ENCODE measurements at places on chromosomes 3 and 15. TPM values are rescaled to one million over a fixed set of nuclear protein-coding genes. Genes with fewer than 3 reads are reported as not detected.

- no peak for DNase-seq
These were observed 428.1 kb downstream of the ROBO2 start for GRCh38 chr3:77467702-77468625.

DNA sequence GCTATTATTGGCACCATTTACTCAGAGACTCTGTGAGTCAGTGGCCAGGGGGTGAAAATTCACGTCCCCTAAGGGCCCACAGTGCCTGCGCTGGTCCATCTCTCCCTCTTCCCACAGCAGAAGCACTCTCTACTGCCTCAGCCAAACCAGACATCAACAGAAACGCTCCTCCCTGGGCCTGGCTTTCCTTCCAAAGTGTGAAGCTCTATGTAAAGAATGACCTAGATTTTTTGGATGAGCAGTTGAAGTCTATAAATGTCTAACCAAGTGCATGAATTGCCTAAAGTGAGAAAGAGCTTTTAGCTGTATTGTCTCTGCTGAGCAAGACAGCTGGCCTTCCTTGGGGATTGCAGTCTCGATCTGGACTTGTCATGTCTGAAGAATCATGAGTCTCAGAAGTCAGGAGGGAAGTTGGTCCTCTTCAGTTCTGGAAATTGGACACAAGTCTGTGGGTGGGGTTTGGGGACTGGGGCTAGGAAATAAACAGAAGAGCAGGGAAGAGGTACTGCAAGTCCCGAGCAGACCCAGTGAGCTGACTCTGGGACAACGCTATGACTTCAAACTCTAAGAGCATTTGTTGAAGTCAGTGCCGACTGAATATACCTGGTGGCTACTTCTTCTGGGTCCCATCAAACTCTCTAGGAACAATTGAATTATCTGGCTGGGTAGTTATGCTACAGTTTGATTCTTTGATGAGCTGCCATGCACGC lies 29.0 kb downstream of the RASGRP1 start:
- DNase-seq: no peak

DNA sequence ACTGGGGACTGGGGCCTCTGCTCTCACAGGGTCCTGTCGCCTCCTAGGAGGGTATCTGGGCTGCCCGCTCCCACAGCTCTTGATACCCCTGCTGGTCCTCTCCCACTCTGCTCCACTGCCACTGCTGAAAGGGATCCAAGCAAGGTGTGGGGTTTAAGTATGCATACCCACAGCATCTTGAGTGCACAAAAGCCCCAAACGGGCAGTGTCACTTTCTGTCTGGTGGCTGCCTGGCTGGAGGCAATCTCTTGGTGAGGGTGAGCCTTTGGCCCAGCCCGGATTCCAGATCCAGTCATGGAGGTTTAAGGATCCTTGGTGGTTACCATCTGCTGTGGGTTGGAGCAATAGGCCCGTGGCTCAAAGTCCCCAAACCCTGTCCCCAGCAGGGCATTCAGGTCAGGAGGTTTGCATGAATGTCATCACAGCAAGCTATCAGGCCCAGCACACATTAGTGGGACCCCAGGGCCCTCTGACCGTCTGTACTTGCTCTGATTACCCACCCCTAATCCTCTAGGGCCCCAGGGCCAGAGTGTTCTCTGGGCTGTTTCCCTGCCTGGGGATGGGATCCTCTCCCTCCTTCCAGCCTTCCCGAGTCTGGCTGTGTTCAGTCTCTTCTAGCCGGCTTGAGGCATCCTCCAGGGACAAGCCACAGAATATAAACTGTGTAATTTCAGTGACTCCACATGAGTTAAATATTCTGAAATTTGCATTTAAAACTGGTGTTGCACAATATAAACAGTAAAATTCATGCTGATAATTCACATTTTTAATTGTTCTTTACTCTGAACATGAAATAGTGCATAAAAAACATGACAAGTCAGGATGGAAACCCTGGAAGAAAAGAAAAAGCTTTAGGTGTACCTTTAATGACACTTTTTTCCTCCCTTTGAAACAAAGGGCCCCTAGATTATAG lies 4.9 kb upstream of the TJP1 start:
- no peak for DNase-seq

GRCh38 chr3:60216462-60217075 lies 1034.7 kb downstream of the FHIT start:
- no peak for DNase-seq

DNA sequence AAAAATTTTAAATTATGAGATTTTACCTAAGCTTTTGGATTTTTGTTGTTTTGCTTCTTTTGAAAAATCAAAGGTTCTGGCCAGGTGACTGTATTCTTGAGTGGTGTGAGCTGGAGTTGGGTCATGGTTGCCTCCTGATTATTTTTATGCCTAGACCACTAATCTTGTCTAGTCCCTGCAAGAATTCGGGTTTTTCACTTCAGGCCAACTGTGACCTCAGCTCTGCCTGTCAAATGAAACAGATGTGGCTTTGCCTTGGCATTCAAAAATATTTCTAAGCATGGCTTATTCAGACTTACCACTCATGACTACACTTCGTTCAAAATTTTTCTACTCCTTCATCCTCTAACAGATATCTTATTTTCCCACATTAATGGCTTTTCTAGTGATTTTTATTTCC lies 25.4 kb upstream of the CDV3 start:
- no peak for DNase-seq

GRCh38 chr3:24270744-24271143 lies 223.9 kb downstream of the THRB start:
- no peak for DNase-seq

- no peak for DNase-seq
These were observed 179.4 kb downstream of the RPLP1 start for GRCh38 chr15:69631978-69632377.

Gene CHRM5
- total RNA-seq: not detected

Gene FOXL2
- not detected for total RNA-seq

Gene LRRC15
- total RNA-seq: 0.30 TPM
